ENCODE measurements at places on chromosomes 12 and 14.

DNA sequence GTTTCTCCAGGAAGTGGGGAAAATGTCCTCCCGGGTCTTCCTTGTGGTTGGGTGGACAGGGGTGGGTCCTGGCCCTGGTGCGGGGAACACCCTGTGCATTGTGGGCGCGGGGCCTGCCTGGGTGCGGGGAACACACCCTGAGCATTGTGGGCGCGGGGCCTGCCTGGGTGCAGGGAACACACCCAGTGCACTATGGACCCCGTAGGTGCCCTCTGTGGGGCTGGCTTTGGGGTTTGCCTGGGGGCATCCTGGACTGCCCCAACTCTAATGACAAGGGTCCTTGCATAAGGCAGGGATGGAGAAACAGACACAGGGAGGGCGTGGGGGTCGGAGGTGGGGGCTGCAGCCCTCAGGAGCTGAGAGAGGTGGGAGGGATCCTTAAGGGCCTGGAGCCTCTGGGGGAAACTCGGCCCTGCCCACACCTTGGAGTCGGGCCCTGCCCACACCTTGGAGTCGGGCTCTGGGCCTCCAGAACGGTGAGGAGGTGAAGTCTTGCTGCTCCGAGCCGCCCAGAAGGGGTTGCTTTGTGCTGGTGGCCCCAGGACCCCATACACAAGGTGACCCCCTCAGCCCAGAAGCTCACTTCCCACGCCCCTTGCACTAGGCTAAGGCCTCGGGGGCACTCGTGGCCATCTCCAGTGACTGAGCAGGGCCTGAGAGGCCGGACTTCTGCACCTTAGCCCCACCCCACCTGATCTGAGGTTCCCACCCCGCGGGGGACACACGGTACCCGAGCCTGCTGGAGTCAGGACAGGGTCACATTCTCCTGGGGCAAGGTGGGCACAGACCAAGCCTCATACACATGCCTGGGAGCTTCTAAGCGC lies 69.3 kb downstream of the GALNT9 start:
- no peak for DNase-seq

DNA sequence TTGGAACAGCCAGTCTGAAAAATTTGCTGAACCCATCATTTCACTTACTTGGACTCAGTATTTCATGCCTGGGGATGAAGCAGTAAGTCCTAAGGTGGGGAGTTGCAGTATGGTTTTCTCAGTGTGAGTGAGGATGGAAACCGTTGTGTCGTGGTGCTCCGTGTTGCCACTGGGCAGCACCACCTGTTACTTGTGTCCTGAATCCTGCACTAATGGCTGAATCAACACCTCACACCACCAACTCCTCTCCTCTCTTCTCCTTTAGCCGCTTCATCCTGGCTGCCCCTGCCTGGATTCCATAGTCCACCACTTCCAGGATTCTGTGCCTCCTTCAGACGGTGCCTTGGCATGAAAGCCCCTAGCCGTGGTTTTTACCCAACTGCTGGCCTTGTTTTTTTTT lies 3.0 kb upstream of the EP400 start:
- DNase-seq, result no peak

GRCh38 chr14:70213721-70214282 lies 25.1 kb upstream of the SLC8A3 start:
- DNase-seq, result no peak

DNA sequence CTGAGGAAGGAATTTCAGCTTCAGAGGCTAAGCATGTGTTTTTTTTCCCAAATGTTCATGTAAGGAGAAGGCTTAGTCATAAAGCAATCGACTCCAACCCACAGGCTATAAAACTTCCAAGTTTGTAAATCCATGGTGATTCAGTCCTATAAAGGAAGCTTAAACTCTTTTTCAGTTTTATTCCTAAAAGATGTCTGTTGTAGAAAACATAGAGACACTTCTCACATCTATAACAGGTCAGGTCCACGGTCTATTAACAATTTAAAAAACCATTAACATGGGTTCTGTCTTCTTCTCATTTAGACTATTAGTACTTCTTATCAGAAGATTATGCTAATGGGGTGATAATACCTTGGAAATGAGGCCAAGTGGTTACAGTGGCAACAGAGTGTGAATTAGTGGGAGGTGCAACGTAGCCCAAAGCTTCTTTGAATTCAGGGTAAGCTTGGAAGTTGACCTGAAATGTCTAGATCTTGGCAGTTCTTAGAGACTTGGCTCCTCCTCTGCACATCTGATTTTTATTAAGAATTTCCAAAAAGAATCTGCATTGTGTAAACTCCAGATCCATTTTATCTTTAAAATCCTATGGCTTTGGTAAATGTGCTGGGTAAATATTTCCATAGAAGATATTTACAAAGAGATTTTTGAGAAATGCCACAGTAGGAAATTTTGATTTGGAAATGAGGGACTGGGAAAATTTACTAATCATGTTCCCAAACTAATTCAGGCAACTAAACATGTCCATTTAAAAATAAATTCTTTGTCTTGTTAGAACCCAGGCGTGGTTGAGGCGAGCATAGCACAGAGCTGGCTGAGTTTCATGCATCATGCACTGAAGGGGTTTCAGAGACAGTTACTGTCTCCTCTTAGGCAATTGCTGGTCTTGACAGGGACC lies 86.4 kb downstream of the EML1 start:
- no peak for DNase-seq

GRCh38 chr14:29271669-29272068 lies 505.1 kb downstream of the FOXG1 start:
- DNase-seq, result no peak

GRCh38 chr12:125454786-125455480 lies 389.7 kb downstream of the AACS start:
- DNase-seq, result no peak

DNA sequence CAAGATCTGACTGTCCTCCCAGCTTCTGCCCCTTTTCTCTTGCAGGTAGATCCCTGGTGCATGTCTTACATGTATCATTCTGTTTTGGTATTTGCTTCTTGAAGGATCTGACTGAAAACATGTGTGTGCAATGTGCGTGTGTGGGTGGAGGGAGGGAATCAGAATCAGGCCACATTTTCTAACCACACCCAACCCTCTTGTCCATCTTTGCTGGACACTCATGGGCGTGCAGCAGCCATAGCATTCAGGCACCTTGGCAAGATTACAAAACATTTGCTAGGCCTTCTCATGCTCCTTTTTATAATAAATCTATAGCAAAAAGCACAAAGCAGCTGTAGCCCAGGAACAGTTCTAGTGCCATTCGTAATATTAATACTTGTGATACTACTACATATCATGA lies 233.6 kb upstream of the E2F7 start:
- DNase-seq, result no peak

DNA sequence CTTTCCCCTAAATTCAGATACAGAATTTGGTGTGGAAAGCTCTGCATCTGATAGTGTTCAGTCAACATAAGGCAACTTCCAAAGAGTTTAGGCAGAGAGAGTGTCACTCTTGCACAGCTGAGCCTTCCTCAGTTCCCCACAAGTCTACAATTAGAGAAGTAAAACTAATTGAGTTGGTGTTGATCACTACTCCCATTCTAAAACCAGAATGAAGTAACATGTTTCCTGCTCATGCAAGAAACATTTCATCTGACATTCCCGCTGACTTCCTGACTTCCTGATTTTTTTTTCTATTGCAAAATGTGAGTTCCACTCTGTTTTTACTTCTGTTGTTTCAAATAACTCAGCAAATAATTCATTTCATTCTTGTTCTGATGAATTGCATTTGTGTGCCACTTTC lies 271.0 kb downstream of the ALG10B start:
- DNase-seq, result no peak

GRCh38 chr12:96263449-96263902 lies 69.3 kb downstream of the ELK3 start:
- no peak for DNase-seq

GRCh38 chr12:92408072-92408900 lies 262.6 kb upstream of the BTG1 start:
- no peak for DNase-seq

DNA sequence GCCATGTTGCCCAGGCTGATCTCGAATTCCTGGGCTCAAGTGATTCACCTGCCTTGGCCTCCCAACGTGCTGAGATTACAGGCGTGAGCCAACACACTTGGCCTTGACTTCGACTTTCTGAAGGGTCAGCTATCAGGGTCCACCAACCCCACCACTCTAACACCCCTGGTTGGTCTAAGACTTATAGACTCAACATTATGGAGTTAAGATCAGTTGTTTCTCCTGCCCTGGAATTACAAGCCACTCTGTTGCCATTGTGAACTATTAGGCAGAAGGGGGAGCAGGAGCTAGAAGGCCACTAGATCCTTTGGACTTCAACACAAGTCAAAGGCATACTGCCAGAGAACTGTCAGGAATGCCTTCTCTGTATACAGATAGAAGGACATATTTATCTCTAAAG lies 1.9 kb upstream of the PSMB11 start:
- DNase-seq, result no peak

DNA sequence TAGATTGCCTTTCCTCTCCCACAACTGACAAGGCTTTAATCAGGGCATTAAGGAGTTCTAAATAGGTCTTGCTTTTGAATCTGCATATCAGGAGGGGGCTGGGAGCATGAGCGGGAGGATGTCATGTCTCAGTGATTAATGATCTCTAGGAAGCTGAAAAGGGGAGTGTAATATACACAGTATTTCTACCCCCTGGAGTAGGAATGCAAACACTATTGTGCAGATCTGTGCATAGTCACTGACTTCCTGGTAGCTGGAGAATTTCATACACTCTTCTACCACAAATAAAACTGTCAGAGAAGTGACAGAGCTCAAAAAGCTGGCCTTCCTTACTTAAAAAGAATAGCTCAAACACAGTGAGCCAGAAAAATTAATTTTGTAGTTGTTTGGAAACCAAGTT lies 65.8 kb downstream of the RIC8B start:
- no peak for DNase-seq

DNA sequence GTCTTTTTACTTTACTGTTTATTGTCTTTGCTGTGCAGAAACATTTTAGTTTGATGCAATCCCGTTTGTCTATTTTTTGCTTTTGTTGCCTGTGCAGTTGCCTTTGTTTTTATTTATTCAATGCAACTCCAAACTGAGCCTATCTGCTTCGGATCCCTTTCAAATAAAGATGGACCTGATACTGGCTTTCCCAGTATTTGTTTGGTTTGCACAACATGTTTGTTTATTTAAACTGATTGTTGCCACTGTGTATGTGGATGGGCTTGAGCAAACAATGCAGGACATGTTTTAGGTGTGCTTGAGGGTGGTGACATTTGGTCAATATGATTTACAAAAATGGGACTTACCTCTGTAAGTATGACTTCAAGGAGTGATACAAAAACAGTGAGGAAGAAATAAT lies 6.7 kb downstream of the TRHDE start:
- no peak for DNase-seq

GRCh38 chr12:53652366-53652765 lies 23.5 kb downstream of the ATP5MC2 start:
- DNase-seq, result no peak

DNA sequence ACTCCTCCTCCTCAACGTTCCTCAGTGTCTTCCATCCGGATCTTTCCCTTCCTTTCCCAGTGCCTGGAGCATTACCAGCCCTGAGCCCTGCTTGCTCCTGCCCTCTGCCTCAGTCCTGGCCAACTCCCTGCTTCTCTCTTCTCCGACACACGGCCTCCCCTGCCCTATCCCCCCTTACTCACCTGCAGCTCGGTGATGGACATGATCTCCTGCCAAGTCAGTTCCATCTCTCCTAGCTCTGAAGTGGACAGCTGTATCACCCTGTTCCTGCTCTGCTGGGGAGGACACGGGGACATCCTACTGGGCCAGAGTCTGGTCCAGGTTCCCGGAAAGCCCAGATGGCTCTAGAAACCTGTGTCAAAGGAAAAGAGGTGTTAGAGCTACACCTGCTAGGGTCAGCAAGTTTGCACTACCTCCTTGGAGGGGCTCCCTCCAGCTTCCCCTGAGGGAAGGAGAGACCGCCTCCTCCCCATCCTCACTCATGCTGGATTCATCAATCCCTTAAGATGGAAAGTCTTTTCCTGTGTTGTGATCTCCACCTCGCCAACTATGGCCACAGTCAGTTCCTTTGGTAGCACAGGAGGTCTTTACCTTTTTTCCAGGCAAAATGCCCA lies 5.8 kb downstream of the NFE2 start:
- DNase-seq, result no peak

DNA sequence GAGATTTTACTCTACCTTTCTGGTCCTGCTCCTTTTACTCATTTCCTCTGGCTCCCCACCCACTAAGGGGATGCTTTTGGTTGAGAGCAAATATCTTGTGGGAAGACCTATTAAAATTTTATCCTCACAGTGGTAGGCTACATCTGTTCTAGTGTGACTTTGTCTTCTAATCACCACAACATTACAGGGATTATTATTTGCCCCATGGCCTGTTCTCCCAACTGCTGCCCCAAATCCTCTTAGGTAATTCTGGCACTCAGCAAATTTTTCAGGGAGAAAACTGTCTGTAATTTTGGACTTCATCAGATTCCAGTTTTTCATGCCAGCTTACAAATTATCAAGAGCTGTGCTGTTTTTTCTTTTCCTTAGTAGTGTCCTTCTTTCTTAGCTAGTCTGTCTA lies 172.3 kb downstream of the GPHN start:
- no peak for DNase-seq

GRCh38 chr14:102898776-102899515 lies 23.5 kb upstream of the AMN start:
- no peak for DNase-seq

- no peak for DNase-seq
These were observed 15.8 kb downstream of the VDR start for GRCh38 chr12:47889040-47889439.

Measured in bone marrow (tissue), 2 donors.